ENCODE measurements at places on chromosomes 1 and 21.

GRCh38 chr1:228279722-228280105 lies 71.9 kb downstream of the OBSCN start:
- no peak for DNase-seq

- DNase-seq: peak; percentile 31
These were observed 78.7 kb upstream of the ZNF281 start for GRCh38 chr1:200488375-200489165.

DNA sequence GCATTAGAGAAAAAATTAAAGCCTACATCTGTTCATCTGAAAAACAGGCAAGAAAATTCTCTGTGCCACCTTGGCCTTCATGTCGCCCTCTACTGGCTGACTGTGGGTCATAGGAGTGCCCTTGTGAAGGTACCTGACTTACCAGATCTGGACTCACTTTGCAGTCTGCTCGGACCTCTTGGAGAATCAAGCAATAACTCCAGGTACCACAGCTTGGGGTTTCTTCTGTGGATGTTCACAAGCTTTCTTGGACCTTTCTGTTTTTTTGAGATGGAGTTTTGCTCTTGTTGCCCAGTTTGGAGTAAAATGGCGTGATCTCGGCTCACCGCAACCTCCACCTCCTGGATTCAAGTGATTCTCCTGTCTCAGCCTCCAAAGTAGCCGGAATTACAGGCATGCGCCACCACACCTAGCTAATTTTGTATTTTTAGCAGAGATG lies 2.4 kb upstream of the PRAMEF18 start:
- DNase-seq: no peak

- DNase-seq: no peak
These were observed 792.8 kb downstream of the ADGRL2 start for GRCh38 chr1:82593561-82593960.

- no peak for DNase-seq
These were observed 348.5 kb downstream of the PTPRU start for GRCh38 chr1:29584776-29585175.

DNA sequence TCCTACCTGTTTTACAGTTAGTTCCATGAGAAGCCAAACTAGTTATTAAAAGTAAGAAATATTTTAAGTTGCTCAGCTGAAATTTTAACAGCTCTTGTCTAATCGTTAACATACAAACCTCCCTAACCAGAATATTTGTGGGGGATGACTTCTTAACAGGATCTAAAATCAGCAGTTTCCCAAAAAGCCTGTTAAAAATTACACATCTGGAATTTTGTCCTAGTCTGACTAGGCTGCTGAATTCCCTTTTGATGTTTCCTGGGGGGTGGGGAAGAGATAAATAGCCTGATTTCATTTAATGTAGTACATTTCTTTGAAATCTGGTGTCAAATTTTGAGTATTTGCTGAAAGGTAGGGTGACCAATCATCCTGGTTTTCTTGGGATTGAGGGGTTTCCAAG lies 78.8 kb upstream of the ARHGAP29 start:
- no peak for DNase-seq

- DNase-seq: no peak
These were observed 5.0 kb upstream of the EFNA3 start for GRCh38 chr1:155073377-155074242.

DNA sequence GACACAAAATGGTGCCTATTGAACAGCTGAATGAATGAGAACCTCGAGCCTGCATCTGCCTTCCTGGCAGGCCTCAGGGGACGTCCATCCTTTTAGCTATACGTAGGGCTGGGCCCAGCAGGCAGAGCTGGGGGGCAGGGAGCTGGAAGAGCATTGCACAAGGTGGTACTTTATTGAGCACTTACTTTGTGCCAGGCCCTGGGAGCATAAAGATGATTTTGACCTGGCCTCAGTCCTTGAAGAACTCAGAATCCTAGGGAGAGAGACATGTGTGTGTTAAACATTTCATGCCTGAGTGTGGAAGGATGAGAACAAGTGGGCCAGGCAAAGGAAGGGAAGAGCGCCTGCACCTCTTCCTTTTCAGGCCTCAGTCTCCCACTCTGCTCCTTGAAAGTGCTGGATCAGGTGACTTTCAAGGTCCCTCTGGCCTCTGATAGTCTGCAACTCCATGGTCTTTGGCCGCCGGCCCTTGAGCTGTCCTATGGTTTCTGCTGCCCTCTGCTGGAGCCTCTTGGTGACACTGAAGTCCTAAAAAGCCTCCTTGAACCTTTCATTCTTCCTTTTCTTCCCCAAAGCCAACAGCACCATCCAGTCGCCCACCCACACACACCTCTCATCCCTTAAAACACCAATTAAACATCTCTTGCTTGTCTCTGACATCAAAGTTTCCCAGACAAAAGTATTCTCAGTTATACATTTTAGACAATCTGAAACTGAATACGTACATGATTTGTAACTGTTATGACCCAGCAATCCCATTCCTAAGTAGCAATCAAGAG lies 3.5 kb upstream of the PEAR1 start:
- DNase-seq: peak; percentile 34

DNA sequence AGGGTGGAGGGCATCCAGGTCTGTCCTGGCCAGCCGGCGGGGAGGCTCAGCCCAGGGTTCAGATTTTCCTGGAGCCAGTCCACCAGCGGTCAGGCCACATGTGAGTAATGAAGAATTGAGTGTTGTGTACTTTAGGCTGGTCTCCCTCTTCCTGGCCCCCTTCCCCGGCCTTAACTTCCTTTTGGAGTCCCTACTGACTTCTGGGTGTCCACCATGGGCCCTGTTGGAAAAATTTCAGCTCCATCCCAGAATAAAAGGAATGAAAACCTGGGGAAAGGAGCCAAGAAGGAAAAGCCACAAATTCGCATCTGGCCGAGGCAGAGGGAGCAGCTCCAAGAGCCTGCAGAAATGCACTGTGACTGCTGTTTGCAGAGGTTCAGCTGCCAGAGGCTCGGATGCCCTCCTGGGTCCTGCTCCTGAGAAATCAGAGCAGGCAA lies 35.5 kb upstream of the HHAT start:
- no peak for DNase-seq

GRCh38 chr21:43193088-43193650 lies 24.4 kb downstream of the CRYAA start:
- no peak for DNase-seq

DNA sequence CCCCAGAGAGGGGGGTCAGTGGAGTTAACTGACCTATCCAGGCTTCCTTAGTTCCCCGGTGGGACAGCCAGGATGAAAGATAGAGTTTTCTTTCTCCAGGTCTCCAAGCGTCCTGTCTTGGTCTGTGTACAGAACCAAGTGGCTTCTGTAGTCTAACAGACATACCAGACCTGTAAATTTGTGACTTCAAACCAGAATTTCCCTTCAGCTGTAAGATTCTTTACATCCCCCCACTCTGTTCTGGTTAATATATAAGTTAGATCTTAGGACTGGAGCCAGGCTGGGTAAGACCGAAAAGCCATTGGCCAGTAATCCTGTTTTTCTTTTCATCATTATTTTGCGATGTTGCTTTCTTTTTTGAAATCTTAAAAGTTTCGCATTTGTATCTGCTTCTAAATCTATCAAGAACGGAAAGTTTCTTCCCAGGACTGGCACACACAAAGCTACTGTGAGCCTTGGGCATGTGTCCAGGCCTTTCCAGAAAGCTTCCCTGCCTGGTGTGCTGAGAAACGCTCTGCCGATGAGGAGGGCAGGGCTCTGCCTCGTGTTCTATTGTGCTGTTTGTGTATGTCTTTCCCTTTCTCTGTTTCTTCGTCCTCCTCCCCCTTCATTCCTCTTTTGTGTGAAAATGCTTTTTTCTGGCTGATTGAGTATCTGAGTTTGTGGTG lies 72.3 kb downstream of the RGL1 start:
- no peak for DNase-seq

DNA sequence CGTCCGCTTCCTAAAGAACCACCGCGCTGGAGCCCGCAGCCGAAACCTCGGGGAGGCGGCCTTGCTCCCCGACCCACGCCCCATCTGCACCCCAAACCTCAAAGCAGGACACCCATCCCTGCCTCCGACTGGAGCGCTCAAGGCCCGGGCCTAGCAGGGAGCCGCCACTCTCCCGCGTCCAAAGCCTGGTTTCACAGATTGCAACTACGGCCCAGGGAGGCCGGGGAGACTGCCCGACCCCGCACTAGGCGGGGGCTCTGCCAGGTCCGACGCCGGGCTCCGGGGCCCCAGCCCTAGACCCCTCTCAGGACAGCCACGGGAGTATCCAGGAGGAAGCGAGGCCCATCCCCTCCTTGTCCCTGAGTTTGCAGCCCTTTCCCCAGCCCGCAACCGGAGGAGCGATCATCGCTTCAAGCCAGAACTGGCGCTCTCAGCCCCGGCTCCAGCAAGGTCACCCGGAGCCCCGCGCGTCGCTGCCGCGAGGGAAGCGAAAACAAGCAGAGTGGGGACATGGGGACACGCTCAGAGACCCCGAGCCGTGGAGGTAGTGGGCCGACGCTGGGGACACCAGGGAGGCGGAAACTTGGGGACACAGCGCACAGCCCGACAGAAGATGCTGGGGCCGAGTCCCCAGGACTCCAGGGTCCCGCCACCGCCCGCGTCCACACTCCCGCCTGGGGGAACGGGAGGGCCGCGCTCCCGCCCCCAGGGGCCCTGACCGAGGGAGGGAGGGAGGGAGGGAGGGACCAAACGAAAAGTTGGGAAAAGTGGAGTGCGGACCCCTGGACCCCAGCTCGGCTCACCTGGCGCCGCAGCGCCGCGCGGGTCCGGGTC lies 433 bp downstream of the TMEM200B start:
- no peak for DNase-seq

DNA sequence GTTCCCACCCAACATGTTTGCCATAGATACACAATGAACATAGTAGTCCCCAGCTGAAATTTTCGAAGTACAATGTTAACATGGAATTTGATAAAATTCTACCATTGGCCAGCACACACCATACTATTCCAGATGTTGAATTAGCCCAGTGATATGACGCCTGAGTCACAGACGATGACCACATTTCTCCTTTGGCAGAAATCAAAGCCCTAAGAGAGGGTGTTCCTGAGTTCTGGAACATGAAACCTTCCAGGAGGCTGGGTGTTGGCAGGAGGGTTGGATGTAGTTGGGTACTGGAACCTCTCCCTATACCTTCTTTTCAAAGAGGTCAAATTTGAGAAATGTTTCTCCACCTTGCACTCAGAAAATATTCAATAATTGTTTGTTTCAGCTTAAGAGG lies 37.8 kb downstream of the LPAR3 start:
- DNase-seq: no peak

- DNase-seq: no peak
These were observed 550 bp upstream of the PTBP2 start for GRCh38 chr1:96721053-96721415.

GRCh38 chr1:19036041-19036812 lies 79.8 kb upstream of the IFFO2 start:
- DNase-seq: no peak

DNA sequence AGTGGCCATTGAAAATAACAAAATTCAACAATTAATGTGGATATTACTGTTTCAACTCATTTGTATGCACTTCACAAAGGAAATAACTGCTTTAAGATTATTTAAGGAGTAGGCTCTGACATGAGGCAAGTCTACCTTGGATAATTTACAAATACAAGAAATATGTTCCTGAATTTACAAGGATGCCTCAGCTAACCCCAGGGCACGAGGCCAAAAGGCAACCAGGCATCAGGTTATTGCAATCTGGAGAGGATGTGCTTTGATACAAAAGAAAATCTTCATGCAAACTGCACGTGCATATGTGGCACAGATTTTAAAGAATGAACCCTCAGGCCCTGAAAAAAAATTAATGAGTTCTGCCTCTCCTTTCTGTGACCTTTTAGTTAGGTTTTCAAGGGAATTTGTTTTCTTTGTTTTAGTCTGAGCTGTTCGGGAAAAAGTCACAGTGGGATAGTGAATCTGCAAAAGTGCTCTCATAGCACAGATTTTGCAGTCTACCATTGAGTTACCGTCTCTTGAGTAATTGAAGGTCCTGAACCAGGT lies 1304.2 kb upstream of the ADGRL4 start:
- no peak for DNase-seq

- DNase-seq: no peak
These were observed 40.5 kb downstream of the ATF3 start for GRCh38 chr1:212649020-212649419.

DNA sequence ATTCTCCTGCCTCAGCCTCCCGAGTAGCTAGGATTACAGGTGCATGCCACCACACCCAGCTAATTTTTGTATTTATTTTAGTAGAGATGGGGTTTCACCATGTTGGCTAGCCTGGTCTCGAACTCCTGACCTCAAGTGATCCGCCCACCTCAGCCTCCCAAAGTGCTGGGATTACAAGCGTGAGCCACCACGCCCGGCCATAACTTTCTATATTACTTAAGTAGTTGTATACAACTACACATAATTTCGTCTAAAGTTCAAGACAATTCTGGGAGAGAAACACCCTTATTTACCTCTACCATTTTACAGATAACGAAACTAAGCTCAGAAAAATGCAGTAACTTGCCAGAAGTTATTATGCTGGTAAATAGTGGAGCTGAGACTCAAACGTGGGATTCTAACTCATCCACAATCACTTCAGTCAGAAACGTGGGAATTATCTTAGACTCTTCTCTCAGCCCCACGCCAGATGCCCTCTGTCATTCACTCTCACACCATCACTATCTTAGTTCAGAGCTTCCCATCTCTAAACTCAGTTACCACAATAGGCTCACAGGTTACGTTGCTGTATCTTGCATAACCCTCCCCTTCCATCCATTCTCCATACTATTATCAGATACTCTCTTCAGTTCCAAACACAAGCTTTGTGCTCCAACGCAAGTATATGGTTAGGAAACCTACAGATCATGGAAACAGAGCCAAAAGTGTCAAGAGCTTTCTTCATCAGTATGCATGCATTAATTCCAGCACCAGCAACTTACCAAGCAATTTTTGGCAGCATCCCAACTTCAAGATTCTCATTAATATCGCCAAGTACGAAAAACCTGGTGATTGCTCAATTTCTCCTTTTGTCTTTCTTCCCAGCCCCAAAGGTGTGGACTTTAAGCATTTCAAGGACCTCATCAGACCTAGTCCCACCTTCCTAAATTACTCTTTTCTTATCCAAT lies 69.3 kb downstream of the RERE start:
- DNase-seq: no peak

DNA sequence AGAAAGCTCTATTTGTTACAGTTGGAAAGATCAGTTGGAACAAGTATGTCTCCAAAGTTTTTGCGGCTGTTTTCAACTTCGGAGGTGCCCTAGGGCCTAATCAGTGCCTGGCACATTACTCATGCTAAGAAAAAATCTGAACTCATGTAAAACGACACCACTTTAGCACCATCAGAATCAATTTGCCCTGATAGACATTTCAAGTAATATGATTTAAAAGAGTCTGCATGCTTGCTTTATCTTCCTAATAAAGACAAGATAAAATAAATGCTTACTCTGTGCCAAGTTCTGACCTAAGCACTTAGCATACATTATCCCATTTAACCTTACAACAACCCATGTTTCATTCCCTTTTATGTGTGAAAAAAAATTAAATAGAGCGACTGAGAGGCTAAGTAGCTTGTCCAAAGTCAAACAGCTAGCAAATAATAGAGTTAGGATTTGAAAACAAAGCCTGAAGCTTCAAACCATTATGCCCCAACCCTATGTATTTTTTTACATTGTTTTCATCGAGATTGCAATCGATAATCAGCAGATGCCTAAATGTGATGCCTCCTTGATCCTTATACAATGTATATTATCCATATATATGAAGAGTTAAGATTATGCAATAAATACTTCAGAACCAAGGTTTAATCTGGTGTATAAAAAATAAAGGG lies 91.3 kb downstream of the DENND1B start:
- no peak for DNase-seq

Measured in stimulated activated CD4-positive, alpha-beta T cell treated with anti-CD3 and anti-CD28 coated beads, Interleukin-1b, Interleukin-23, amount 100 ng/mL, for 24 hours (primary cell).